ENCODE measurements at places on chromosomes 7 and 10.

DNA sequence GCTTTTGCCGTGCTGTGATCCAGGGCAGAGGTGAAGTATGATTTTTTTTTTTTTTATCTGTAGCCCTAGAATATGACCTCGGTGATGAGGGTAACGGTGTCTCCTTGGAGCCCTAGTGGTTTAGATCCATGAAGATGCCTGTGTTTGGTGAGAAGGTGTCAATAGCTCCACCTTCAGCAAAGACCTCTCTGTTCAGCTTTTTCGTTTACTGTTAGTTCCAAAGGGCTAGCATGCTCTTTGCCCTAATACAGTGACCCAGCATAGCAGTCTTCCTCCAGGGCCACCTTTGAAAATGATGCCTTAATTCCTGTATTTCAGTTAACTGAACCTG lies 746 bp upstream of the MRPS16 start:
- no peak for DNase-seq

GRCh38 chr7:117281562-117281961 lies 41.3 kb downstream of the WNT2 start:
- no peak for DNase-seq

- peak; percentile 84 for DNase-seq
Observed at GRCh38 chr7:1919539-1920265, 249.6 kb downstream of the ELFN1 start.

GRCh38 chr7:37309493-37309892 lies 139.2 kb downstream of the ELMO1 start:
- DNase-seq, result no peak

- no peak for DNase-seq
Observed at GRCh38 chr10:27713941-27714340, 31.7 kb downstream of the MKX start.

DNA sequence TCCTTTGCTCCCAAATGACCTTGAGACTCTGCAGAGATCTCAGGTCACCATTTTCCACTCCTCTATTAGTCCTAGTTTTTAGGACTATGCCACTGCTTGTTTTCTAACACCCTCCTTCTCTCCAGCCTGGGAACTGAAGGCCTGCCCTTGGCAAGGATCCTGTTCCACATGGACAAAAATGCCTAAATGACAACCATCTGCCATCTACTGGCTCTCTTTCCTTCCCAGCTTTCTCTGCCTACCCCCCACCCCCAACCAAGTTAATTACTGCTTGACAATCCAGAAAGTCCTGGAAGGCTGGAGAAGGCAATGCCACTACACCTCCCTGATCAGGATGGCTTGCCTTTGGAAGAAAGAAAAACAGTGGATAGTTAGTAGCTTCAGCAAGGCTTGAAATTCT lies 44.8 kb upstream of the SP8 start:
- DNase-seq, result no peak

DNA sequence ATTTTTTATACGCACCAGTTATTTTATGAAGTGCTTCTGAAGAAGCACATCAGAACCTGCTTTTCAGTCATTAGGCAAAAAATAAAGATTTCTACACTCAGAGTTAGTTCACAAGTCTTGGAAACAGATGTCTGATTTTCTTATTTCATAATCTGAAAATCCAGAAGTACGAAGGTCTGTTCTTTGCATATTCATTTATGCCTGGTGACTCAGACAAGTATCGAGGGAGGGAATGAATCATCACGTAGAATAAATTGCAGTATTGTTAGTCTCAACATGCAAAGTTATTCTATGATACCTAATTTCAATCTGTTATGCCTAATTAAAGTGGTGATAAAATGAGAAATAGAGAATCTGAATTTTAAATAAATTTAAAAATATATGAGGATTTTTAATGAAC lies 113.6 kb upstream of the SEM1 start:
- DNase-seq, result peak; percentile 24

- no peak for DNase-seq
Observed at GRCh38 chr10:132739225-132739613, 46.7 kb downstream of the NKX6-2 start.

DNA sequence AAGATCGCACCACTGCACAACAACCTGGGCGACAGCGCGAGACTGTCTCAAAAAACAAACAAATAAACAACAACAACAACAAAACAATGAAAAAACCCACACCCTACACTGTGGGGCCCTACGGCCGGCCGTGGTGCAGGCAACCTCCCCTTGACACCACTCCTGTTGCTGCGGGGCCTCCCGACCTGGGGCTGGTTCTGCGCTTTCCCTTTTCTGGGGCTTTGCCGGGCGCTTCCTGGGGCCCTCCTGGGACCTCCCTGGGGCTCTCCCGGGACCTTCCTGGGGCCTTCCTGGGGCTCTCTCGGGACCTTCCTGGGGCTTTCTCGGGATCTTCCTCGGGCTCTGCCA lies 46.6 kb downstream of the INSIG1 start:
- DNase-seq, result no peak

GRCh38 chr7:69422574-69422985 lies 175.7 kb upstream of the AUTS2 start:
- DNase-seq, result no peak

DNA sequence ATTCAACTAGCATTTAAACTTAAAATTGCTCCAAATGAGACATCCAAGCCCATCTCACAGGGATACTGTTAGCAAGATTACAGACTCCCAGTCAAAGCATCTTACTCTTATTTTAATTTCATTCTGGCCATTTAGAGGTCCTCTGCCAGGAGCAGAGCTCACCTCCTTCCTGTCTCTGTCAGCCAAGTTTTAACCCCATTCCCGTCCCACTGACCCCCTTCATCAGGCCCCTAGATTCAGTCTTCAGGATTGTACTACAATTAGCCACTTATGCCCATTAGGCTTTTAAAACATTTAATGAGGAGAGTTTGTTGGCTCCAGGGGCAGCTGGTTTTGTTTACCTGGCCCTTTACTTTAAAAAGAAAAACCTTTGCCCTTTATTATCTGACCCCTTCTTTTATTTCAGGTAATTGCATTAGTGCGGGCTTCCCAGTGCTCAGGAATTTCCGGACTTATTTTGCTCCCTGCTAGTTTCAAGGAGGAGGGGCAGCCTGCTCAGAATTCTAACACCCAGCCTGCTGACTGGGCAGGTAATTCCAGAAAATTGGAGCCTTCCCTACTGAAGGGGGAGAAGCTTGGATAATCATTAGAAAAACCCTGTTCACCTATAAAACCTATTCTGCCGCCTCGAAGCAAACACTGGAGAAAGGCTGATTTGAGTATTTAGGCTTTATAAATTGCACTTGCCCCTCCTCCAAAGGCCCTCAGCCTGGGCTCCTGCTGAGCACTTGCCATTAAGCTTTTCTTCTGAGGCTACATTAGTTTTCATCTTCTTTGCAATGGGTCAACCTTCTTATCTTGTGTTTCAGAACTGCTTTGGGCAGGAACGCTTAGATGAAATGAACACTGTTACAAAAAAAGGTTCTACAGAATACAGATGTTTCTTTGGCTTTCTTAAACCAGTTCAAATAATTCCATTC lies 200.5 kb upstream of the HPS1 start:
- no peak for DNase-seq

DNA sequence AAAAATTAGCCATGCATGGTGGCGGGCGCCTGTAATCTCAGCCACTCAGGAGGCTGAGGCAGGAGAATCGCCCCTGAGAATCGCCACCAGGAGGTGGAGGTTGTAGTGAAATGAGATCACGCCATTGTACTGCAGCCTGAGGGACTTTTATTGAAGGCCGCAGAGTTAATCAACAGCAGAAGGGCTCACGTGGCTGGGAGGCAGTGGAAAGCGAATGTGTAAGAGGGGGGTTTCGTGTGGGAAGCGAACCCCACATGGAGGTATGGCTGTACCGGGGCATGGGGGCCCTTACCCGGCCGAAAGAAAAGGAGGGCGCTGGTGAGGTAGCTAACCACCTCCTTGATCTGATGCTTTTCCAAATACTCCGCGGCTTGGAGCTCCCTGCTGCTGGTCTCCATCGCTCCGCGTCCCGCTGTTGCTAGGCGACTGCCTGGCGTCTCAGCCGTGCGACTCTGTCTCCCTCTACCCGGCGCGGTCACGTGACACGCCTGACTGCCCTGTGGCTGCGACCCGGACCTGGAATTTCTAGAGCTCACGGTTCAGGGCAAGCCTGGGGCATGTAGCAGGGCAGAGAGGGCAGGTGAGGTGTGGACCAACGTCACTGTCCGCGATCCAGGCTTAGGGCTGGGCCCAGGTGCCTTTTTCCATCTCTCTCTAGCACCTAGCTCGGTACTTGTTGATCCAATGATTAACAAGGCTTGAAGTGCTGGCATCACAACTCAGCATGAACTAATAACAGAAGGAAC lies at the start of gene EFCAB10:
Gene EFCAB10, minus strand, starts transcription at position 428 of the 746 bp plus-strand sequence. Its CDS starts 30 bp downstream, at position 398.
- peak; percentile 25 for DNase-seq

- no peak for DNase-seq
Observed at GRCh38 chr7:28481091-28481926, 69.0 kb downstream of the CREB5 start.

- no peak for DNase-seq
Observed at GRCh38 chr7:151819866-151820265, 57.0 kb downstream of the PRKAG2 start.

- no peak for DNase-seq
Observed at GRCh38 chr10:123783296-123783695, 108.3 kb downstream of the CPXM2 start.

DNA sequence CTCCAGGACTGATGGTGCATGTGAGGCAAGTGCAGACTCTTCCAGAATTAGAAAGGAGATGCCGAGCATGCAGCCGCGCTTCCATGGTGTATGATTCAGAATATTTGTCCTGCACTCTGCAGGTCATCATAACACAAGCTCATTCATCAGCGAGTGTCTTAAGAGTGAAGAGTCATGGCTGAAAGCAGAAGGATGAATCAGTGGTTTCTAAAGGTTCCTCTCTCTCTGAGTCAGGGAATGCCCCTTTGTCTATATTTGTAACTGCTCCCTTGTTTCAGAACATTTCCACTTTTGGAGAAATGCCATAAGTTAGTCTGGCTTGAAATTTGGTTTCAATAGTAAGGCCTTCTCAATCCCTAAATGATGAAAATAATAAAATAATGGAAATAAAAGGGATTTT lies 52.3 kb downstream of the HECW1 start:
- DNase-seq, result peak; percentile 93

GRCh38 chr7:142323706-142324105 lies 65.8 kb upstream of the PRSS58 start:
- peak; percentile 38 for DNase-seq

GRCh38 chr10:35961501-35961900 lies 319.4 kb upstream of the FZD8 start:
- DNase-seq, result no peak

GRCh38 chr7:111031916-111032315 lies 59.0 kb upstream of the LRRN3 start:
- DNase-seq, result no peak

DNA sequence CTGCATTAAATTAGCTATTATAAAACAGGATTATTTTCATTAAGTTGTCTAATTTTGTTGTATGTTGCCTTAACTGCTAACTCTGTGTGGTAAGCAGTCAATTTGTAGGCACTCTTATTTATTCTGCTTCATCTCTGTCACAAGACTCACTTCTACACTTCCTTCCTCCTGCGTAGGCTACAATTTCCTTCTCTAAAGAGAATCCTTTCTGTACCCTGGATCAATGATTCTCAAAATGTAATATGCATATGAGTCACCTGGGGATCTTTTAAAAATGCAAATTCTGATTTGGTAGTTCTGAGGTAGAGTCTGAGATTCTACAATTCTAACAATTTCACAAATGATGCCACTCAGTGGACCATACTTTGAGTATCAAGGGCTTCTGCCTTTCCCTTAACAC lies 4.4 kb upstream of the UBE2D1 start:
- peak; percentile 42 for DNase-seq

GRCh38 chr7:116365797-116366196 lies 133.7 kb upstream of the CAV2 start:
- no peak for DNase-seq

- DNase-seq, result no peak
Observed at GRCh38 chr10:13956826-13957225, 370.1 kb downstream of the PRPF18 start.

DNA sequence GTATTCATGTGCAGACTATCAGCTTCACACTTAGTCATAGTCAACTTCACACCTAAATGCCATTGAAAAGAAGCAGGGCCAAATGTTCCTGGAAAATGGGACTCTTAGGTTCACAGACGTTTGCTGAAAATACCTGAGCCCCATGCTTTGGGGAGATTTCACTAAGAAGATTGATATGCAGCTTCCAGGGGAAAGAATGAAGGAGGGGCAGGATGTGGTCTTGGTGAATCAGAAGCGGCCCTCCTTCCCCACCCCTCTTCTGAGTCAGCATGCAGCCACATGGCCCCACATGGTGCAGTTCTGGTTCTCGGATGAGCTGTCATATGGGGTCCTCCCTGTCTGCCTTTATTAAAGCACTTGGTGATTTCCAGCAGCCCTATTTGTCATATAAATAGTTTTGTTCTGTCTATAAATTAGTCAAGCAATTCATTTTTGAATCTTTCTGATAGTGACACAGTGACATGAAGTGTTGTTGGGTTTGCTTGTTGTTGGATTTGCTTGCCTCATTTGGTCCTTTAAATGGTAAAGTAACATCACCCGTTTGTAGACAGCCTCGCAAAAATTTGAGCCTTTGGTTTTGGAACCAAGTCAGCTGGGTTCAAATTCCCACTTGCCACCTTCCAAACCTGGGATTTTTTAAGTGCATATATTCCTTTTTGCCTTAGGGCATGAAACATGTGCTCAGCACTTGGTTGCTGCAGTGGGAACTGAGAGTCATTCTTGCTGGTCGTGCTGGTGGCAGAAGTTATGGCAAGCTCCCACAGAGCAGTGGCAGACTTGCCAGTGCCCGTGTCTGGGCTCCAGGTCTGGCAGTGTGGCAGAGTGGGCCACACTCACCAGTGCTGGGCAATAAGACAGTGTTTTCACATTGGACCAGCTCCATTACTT lies 68.1 kb upstream of the CDK6 start:
- peak; percentile 75 for DNase-seq

GRCh38 chr10:16470747-16471146 lies 33.9 kb downstream of the PTER start:
- DNase-seq, result peak; percentile 66

- DNase-seq, result no peak
Observed at GRCh38 chr10:31623466-31623865, 304.4 kb downstream of the ZEB1 start.

DNA sequence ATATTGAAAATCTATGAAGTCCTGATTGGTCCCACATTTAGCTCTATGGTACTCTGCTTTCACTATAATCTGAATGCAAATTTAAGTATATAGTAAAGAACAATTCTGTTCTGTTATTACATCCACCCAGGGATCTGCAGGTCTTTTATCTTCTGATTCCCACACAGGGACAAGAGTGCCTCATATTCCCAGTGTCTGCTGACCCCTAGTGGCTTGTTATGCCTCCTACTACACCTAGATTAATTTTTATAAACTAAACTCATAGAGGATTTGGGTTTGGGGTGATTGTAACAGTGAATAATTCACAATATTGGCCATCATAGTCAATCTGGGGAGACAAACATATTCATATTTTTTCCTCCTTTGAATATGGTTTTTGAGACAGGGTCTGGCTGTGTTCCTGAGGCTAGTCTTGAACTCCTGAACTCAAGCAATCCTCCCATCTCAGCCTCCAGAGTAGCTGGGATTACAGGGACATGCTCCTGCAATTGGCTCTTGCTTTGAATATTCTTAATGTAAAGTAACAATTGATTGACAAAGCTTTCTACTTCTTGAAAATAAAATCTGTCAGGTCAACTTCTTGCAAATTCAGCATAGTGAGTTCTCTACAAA lies 282.1 kb downstream of the KCND2 start:
- DNase-seq, result peak; percentile 36

GRCh38 chr10:107689323-107689722 lies 524.8 kb upstream of the SORCS1 start:
- DNase-seq, result peak; percentile 69

- DNase-seq, result no peak
Observed at GRCh38 chr7:81383846-81384245, 386.0 kb downstream of the HGF start.

GRCh38 chr7:99461221-99461620 lies 4.7 kb downstream of the ATP5MF start:
- DNase-seq, result no peak
